ENCODE measurements at places on chromosomes 4 and X.

GRCh38 chr4:42709392-42710065 is 52.6 kb upstream of the ATP8A1 start:
- DNase-seq, result no peak

DNA sequence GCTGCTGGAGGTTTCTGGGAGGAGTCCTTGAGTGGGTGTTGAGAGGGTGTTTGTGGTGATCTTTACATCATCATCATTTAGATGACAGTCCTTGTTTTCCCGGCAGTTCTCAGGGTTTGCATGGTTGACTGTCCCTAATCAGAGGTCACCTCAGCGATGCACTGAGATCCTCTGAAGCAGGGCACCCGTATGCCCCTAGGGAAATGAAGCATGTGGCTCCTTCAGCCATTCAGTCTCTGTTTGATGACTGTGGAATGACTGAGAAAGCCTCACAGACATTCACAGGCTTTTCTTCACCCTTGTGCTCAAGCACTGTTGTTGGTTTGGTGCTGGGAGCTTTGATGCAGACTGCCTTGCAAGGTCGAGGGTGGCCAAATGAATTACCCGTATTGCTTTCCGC is 474.7 kb downstream of the SPRY1 start:
- no peak for DNase-seq

GRCh38 chrX:14916017-14916674 is 42.9 kb downstream of the MOSPD2 start:
- no peak for DNase-seq

- no peak for DNase-seq
Measured at GRCh38 chr4:88446124-88446523, 10.8 kb upstream of the HERC5 start.

DNA sequence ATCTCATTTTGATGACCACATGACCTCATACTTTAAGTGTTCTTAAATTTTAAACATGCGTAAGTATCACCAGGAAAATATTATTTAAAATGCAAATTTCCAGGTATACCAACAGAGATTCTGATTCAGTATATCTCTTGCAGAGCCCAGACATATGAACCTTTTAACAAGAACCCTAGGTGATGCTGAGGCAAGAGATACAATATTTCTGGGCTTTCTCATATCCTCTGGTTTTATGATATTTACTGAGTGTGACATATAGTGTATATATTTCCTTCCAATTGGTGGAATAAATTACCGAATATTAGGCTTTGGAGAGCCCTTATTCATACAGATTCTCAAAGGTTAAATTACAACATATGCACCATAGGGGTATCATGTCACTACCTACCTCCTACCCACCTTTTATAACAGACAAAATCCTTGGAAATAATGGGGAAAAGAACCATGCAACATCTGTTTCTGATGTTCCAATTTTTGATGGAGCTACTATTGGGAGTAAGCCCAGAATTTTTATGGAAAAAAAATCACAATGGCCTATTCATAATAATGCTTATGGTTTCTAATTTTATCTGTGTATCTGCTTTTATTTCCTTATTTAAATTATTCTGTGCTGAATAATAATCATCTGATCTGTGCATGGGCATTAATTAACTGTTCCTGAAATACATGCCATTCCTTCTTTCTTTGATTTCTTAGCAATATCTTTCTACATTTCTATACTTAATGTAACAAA is 27.1 kb downstream of the KCTD8 start:
- no peak for DNase-seq

DNA sequence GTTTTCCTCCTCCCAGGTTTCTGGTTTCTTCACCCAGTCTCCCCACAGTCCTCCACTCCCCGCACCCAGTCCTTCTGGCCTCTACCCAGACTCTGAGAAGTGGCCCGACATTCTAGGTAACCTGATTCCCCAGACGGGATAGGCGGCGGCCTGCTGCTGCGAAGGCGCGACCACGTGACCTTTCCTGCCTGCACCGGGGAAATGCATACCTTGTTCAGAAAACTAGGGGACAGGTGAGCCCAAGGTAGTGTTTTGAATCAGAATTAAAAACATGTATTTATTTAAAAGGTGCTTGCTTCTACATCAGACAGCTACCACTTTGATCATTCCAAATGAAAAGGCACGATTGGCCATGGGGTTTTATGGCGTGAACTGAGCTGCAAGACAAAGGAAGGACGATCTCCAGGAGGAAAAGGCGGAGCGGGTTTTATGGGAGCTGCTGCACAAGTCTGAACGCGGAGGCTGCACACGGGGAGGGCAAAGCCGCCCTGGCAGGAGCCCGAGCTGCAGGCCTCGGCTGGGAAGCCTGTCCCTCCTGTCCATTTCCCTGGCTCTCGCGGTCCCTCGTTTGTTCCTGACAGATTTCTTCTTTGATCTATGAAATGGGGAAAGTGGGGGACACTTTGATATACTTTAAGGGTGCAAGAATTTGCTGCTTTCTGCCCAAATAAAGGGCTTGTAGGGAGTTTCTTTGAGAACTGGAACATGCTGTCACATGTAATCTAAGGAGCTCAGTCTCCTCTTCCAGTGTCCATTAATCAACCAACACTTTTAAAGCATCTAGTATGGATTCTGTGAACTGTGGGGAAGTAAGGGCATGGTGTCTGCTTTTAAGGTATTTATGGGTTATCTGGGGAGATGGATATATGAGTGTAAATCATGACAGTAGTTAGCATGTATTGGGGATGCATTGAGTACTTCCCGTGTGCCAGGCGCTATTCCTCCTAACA is 150.9 kb downstream of the SPRY1 start:
- DNase-seq, result no peak

- no peak for DNase-seq
Measured at GRCh38 chrX:102345916-102346315, 93.9 kb downstream of the NXF2B start.

GRCh38 chrX:77160301-77160700 is 286.9 kb upstream of the FGF16 start:
- DNase-seq, result no peak

GRCh38 chrX:109089359-109089758 is 353.0 kb upstream of the IRS4 start:
- DNase-seq, result no peak

GRCh38 chr4:6322761-6323566 is 53.3 kb downstream of the WFS1 start:
- no peak for DNase-seq

DNA sequence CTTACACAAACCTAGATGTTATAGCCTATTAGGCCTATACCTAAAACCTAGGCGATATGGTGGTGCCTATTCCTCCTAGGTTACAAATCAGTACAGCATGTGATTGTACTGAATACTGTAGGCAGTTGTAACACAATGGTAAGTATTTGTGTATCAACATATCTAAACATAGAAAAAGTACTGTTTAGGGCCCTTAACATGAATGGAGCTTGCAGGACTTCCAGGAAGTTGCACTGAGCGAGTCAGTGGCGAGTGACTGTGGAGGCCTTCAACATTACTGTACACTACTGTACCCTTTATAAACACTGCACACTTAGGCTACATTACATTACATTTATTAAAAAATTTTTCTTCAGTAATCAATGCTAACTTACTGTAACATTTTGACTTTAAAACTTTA is 37.8 kb downstream of the WWC2 start:
- DNase-seq, result no peak

DNA sequence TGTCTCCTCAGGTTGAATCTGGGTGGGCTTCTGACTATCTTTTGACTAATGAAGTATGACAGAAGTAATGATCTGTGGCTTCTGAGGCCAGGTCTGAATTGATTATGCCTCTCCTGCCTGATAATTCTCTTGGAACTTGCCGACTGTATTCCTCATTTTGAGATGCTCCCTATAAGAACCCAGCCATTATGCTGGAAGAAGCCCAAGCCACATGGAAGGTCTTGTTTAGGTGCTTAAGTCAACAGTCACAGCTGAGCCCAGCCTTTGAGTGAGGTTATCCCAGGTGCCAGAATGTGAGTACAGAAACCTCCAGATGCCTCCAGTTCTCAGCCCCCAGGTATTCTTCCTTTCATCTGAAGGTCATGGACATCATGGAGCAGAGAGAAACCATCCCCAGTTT is 456.6 kb downstream of the IL15 start:
- DNase-seq, result no peak

GRCh38 chr4:42234817-42235216 is 82.4 kb upstream of the BEND4 start:
- DNase-seq, result no peak

- no peak for DNase-seq
Measured at GRCh38 chr4:6526671-6527091, 48.3 kb upstream of the MAN2B2 start.

DNA sequence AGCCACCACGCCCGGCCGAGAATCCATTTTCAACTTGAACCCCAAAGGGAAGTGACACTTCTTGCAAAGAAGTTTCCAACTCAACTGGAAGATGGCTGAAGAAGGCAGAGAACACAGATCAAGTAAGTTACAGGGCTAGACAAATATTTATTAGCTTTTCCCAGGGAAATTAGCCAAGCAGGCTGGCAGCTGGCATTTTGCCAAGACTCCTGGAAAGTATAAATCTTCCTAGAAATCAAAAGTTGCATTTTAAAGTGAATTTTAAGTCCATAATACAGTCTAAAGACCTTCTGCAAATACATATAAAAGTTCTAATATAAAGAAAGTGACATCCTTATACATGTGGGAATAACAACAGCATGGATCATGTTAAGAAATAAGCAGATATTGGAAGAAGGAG is 3.4 kb upstream of the MRPL1 start:
- DNase-seq, result no peak

DNA sequence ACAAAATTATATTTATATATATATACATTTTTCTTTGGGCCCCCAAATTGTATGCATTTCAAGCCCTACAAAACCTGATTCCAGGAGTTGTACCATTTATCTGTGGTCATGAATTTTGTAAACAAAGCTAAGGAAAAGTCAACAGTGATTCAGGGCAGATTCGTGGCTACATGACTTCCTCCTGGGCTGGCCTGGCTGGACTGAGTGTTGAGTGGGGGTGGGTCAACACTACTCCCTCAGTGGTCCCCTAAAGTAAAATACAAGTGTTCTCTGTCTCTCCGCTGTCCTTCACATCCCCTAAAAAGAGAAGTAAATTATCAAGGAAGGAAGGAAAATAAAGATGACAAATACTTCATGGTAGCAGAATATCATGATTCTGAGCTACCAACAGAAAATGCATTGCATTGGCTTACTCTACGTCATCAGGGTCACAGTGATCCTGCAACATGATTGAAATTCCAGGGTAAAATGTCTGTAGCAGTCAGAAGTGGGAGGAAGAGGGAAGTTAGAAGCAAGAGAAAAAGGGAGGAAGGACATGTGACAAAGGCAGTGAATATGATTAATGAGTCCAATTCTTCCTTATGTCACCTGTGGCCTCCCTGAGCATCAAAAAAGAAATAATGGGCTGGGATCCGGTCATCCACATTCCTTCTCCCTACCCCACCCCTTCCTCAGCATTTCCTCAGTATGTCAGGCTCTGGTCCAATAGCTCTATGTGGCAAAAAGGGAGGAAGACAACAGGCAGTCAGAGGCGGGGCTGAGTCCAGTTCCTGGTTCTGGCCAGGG is 42.4 kb upstream of the MYOZ2 start:
- no peak for DNase-seq

DNA sequence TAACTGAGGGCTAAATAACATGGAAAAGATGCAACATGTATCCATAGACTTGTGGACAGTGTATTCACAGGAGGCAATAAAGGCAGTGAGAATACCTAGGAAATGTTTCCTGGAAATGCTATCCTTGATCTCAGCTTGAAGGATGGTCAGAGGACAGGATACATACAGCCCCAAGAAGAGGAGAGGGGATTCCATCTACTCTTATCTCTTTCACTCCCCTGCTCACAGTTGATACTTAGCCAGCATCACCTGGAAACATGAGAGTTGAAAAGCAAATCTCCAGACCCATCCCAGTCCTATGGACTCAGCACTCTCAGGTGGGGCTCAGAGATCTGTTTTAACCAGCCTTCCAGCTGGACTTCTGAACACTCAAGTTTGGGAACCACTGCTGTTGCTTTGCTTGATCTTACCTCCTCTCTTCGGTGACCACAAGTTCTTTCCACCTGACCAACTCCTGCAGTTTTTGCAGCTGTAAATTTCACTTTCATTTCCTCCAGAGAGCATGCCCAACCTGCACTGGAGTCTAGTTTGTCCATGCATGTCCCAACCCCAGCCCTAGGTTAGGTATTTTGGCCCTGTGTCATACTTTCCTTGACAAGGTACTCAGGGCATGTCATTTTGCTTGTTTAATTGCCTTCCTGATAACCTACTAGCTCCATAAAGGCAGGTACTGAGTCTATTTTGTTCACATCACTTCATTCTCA is 10.4 kb downstream of the RELL1 start:
- no peak for DNase-seq

- DNase-seq, result no peak
Measured at GRCh38 chr4:110876866-110877265, 254.0 kb upstream of the PITX2 start.

- no peak for DNase-seq
Measured at GRCh38 chr4:150656891-150657290, 74.9 kb downstream of the MAB21L2 start.

- no peak for DNase-seq
Measured at GRCh38 chrX:41142130-41142910, 57.1 kb downstream of the USP9X start.

DNA sequence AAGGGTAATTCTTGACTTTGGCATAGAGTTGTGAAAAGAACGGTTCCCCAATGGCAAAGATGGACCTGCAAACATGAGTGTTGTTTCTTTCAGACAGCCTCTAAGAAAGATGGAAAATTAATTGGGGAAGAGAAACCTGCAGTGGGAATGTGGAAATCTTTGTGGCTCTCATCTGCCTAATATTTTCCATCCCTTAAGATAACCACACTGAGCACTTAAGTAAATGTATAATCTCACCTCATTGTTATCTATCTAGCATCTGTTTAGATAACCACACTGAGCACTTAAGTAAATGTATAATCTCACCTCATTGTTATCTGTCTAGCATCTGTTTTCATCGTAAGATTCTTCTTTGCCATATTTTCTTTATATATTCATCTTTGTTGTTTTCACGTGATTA is 149.3 kb downstream of the NWD2 start:
- no peak for DNase-seq

- DNase-seq, result no peak
Measured at GRCh38 chr4:7167706-7168105, 24.6 kb upstream of the SORCS2 start.

DNA sequence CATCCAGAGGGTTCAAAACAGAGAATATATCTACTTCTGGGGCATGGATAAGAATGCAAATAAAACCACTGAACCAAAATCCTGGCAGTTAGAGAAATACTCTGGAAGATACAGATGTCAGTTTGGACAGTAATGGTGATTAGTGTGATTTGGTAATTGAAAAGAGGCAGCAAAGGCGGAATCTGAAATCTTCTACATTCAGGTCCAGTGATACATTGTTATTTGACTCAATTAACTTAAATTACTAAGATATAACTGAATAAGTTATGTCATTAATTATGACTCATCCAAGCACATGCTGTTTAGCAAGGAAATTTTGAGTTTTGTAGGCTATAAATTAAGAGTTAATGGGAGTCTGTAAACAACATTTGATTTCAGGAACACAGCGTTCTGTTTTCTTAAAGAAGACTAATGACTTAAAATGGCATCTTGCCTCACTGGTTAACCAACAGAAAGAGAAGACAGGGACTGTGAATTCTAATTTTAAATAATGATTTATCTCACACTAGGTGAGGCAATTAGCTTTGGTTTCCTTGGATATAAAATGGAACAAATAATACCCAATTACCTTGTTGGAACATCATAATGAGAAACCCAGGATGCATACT is 937.1 kb downstream of the PDHA2 start:
- DNase-seq, result no peak

All from SHP77 (cell line).